Anterior cingulate cortex (tissue), 58 donors: ENCODE measurements at places on chromosomes 16 and 17.

DNA sequence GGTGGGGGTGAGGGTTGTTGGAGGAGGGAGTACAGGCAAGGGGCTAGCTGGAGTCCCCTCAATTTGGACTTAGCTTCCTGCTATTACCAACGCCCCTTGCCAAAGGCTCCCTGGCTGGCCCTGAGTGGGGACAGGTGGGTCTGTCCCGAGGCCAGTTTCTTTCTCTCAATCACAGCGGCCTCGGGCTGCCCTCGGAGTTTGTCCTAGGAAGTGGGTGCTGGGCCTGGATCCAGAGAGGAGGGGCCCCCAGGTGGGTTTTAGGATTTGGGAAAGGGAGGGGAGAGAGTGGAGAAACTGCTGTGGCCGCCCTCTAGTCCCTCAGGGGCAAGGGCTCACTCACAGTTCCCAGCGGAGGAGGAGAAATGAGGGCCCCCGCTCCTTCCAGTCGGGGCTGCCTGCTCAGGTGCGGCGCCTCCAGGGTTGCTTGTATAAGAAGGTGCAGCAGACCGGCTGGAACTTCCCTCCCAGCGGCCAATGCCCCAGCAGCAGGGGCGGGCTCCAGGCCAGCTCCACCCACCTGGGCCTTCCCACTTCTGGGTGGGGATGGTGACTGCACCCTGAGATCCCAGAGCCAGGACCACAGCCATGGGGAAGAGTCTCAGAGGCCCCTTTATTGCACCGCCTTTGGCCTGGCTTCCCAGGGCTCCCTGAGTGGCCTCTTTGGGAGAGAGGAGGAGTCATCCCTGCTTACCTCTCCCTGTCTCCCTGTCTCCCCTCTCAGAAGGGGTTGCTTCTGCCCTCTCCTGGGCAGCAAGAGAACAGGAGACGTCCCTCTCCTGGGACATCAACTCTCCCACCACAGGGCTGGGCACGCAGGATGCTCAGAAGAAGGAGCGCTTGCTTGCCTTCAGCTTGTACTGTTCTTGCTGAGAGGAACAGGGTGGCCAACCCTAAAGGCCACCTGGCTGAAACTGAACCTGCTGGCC lies 112.0 kb upstream of the SMURF2 start:
- no peak for DNase-seq

GRCh38 chr17:7355053-7355452 lies at the start of gene TMEM95:
Gene TMEM95 (plus strand): TSS chr17:7355156. CDS start chr17:7355205, 49 bp downstream.
- peak; percentile 87 for DNase-seq

DNA sequence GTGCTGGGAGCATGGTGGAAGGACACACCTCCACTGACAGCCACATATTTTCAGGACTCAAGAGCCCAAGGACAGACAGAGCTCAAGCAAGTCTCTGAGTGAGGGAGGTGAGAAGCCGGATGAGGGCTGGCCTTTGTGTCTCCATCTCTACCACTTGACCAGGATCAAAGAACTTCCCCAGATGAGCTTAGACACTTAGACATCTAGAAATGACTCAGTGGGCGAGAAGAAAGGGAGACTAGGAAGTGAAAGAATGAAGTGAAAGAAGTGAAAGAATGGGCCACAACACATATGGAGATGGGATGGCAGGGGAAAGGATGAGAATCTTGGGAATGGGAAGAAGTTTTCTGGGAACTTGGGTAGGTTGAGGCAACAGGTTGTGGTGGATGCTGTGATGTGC lies 274.9 kb upstream of the CCL2 start:
- no peak for DNase-seq

DNA sequence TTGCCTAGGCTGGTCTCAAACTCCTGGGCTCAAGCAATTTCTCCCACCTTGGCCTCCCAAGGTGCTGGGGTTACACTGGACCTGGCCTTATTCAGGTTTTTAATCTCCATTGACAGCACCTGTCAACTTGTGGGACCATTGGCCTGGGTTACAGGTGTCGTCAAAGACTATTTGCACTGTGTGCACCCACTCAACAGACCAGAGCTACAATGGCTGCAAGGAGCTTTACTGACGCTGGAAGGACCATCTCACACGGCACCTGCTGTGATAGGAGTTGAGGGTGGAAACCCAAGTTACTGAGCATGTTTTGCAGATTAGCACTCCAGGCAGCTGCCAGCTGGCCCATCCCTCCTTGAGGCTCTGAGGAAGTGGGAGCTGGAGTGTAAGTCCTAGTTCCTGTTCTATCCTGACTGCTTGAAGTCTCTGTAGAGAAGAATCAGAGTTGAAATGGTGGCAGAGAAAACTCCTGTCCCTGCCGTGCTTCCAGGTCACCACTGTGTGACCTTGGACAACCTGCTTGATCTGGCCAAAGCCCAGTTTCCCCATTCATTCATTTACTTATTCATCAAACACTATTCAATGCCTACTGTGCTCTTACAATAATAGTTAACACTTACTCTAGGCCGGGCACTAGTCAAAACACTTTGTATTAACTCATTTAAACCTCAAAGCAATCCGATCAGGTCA lies 42.4 kb upstream of the LONP2 start:
- no peak for DNase-seq

- no peak for DNase-seq
Observed at GRCh38 chr17:62591333-62591732, 36.1 kb upstream of the MRC2 start.

- DNase-seq: no peak
Observed at GRCh38 chr17:64273006-64273405, 9.9 kb upstream of the TEX2 start.

DNA sequence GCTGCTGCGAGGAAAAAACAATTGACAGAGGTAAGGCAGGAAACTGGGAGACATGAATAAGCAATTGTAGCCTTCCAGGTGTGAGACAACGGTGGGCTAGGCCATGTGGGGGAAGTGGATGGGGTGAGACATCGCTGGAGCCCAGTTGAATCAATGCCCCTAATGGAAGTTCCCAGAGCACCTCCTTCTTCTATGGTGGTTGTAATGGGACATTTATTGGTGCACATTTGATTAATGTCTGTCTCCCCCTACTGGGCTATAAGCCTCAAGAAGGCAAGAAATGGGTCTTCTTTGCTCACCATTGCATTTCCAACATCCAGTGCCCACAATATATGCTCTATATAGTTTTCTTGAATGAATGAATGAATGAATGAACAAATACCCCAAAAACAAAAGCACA lies 22.7 kb upstream of the CD300E start:
- no peak for DNase-seq

- DNase-seq: peak; percentile 56
Observed at GRCh38 chr16:4415538-4416199, 727 bp downstream of the CORO7 start.

GRCh38 chr17:57756951-57757350 lies 11.9 kb upstream of the CCDC182 start:
- no peak for DNase-seq

DNA sequence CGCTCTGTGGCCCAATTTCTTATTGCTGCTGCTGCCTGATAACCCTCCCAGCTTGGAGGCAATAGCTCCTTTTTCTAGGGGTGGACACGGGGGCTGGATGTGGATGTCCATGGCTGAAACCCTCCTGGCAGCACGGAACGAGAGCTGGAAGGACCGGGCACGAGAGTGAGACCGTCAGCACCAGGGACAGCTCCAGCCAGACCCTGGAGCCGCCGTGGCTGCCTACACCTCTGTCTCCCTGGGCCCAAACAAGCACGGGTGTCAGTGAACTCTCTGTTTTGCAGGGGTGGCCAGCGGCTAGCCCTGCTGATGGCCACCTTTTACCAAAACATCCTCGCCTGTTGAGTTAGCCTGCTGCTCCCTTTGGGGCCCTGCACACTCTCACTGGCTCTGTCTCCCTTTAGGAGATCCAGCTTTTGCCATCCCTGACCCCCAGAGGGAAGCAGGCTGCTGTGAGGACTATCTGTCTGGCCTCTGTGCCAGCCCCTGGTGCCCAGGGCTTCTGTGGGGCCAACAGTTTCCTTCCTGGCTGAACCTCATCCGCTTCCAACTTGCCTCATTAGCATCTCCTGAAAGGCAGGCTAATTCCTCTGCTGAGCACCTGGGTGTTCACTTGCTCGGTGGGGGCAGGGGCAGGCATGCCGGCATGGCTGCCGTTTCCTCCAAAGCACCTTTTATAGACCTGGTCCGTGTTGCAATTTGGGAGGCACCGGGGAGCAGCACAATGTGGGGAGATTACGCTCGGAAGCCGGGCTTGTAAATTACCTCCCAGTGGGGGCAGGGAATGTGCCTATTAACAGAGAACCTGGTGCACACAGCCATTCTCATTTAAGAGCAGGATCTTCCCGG lies 118.1 kb downstream of the ENGASE start:
- no peak for DNase-seq

GRCh38 chr16:67161595-67162058 lies 1.9 kb downstream of the FBXL8 start:
- DNase-seq: no peak

- DNase-seq: no peak
Observed at GRCh38 chr16:60704726-60705125, 1331.5 kb downstream of the CDH8 start.

DNA sequence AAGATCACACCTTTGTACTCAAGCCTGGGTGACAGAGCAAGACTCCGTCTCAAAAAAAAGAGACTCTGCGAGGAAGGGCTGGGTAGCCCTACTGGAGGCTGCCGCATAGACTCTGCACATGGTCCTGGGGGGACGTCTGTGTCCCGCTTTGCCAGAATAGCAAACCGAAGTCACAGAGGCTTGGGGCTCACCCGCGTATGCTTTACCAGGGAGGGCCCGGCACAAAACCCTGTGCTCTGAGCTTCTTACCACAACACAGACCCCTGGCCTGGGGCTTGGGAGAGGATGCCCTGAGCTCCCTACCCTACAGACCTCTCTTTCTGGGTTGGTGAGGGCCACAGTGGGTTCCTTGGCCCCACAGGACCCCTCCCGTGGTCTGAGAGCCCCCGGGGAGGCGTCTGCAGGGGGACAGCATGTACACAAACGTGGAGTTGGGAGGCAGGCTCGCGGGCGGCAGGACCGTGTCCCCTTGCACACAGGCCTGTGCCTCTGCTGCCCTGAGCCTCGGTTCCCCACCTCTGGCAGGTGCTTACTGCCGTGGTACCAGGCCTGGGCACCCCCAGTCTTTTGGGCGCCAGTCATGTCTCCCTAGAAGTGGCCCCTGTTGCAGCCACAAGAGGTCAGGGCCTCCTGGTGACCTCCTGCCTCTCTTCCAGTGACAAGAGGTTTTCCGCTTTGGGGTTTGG lies 13.8 kb downstream of the CPNE7 start:
- DNase-seq: no peak

DNA sequence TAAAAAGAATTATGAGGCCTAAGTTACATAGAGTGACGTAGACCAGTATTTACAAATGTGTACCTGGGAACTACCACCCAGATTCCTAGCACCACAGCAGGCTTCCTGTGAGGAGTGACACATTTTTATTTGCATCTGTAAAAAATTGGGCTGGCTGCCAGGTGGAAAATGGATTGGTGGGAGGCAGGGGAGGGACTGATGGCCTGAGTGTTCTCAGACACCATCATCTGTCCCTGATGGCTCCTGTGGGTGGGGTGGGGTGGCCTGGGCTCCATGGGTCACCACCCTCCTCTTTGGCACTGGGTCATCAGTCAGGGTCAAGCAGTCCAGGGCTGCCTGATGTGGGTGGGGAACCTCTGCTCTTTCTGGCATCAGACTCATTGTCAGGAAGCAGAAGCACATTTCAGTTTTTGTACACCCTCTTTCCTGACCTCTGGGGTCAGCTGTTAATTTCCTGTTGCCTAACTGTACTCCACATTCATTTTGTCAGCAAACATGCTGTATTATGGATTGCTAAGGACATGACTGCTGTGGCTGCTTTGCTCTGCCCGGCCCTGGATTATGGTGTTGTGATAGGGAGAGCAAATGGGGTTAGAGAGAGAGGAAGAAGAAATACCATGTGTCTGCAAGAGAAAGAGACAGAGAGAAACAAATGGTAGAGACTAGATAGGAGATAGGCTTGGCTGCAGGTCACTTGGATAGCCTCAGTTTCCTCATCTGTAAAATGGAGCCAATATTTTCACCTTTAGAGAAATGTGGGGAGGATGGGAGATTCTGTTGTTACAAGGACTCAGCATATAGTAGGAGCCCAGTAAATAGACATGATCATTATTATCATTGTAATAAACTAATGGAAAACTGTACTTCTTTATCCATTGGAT lies 11.6 kb upstream of the MFAP4 start:
- no peak for DNase-seq

GRCh38 chr16:5509794-5510193 lies 412.2 kb upstream of the EEF2KMT start:
- DNase-seq: no peak

DNA sequence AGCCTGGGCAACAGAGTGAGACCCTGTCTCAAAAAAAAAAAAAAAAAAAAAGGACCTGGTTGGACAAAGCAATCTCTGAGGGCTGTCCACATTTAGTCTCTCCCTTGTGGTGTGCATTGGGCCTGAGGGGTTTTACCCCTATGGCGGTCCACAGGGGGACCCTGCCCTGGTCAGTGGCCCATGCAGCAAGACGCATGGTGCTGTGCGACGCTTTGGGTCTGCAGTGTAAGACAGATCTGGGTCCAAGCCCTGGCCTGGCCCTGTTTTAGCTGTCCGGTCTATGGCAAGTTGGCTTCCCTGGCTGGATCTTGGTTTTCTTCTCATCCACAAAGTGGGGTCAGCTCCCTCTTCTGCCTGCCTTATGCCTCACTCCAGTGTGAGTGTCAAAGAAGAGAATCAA lies 123.2 kb upstream of the NLRP1 start:
- no peak for DNase-seq

DNA sequence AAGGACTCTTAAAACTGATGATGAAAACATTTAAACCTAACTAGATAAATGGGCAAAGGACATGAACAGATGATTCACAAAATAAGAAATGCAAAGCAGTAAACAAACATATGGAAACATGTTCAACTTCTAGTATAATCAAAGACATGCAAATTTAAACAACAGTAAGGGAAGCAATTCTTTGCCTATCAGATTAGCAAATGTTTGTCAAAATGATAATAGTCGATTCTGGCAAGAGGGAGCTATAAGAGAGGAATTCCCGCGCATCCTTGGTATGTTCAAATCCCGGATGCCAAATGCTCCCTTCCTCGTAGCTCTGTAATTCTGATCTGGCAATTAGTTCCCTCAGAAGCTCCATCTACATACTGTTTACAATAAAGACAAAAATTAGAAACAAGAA lies 320.5 kb downstream of the PHKB start:
- DNase-seq: no peak

- DNase-seq: no peak
Observed at GRCh38 chr17:69857412-69857835, 217.6 kb upstream of the KCNJ16 start.
